Hematopoietic multipotent progenitor cell treated with erythropoietin and hydrocortisone succinate and interleukin-3 and kit ligand, for 15 days (in vitro differentiated cells): ENCODE measurements at places on chromosomes 5 and 9.

GRCh38 chr9:133171161-133171961 lies 7.6 kb upstream of the GBGT1 start:
- no peak for DNase-seq

GRCh38 chr9:131366761-131367401 lies 27.0 kb upstream of the PRRC2B start:
- DNase-seq: no peak

- no peak for DNase-seq
Measured at GRCh38 chr9:126420643-126421564, 94.3 kb downstream of the MVB12B start.

DNA sequence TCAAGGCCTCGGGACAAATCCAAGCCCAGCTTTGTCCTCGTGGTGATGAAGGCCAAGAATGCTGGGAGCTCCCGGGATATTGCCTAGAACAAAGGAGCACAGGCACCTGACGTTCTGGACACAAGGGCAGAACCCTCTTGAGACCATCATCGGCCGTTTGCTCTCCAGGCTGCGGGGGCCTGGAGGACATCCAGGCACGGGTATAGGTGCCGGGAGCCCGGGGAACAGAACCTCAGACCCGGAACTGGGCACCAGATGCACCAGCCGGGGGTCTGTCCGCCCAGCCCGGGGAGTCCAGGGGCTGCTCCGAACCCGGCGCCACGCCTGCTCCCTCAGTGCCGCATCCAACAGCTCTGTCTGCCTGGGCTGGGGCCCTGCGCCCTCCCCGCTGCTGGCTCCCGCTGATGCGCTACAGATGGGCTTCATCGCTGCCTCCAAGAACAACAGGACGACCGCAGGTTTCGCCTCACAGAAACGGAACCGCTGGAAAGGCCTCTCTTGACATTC lies 88.0 kb downstream of the ADAMTS2 start:
- DNase-seq: no peak

GRCh38 chr5:120396186-120396585 lies 67.9 kb upstream of the PRR16 start:
- DNase-seq: no peak

- no peak for DNase-seq
Measured at GRCh38 chr5:160083501-160083900, 35.7 kb downstream of the PWWP2A start.

DNA sequence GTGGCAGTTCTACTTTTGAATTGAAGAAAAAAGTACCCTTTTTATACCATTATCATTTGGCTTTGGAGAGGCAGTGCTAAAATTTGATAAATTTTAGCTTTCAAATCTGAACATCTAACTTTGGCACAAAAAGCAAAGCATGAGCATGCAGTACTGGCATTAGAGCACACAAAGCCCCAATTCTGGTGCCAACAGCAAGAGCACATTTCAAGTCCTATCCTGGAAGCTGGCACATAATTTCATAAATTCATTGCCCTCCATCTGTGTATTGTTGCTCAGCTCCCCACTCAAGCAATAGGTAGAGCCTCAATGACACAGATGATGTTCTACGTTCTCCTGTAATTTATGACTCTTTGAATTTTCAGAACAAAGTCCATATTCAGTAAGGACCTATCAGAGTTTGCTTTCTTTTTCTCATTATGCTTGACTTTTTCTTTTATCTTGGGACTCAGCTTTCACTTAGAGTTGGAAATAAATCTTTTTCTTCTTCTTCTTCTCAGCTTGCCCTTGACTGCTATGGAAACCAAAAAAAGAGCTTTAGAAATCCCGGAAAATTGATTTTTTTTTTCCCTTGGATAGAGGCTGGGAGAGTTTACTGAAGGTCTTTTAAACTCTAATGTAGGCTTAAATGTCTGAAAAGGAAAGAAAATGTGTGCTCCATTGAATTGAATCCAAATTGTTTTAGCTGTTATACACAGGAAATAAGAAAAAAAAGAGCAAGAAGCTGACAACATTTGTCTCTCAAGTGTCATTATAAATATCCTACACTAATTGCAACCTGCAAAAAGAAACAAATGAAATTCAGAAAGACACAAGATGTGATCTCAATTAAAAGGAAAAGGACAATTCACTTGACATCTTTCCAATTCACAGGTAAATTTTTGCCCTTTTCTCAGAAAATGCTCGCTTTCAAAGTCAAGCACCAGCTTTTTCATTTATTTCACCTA lies 380.8 kb upstream of the CDH18 start:
- no peak for DNase-seq

DNA sequence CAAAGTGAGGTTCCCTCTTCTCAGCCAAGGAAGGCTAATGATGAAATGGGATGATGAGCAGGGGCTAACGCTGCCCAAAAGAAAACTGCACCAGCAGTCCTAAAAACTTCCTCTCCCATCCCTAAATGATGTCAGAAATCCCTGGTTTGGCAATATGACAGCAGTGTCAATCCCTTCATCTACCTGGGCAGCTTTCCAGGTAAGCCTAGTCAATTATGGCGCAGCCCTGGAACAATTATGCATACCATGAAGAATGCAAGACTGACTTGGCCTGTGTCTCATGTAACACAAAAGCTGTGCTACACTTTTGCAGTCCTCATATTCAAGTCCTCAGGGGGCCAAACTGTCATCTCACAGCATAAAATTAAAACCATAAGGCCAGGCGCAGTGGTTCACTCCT lies 7.0 kb downstream of the DMGDH start:
- no peak for DNase-seq

- no peak for DNase-seq
Measured at GRCh38 chr9:96420468-96421219, 2.5 kb upstream of the ZNF367 start.

- no peak for DNase-seq
Measured at GRCh38 chr5:84524491-84524890, 139.8 kb upstream of the EDIL3 start.

- DNase-seq: no peak
Measured at GRCh38 chr9:136302527-136302926, 1.4 kb downstream of the CCDC187 start.

GRCh38 chr5:116961021-116961420 lies 386.4 kb upstream of the SEMA6A start:
- no peak for DNase-seq

- DNase-seq: no peak
Measured at GRCh38 chr5:173815571-173815970, 72.6 kb upstream of the CPEB4 start.

GRCh38 chr5:163460562-163461171 lies at the start of gene HMMR:
TSS of gene HMMR (plus strand) at chr5:163460632. CDS start at chr5:163460693, 61 bp downstream.
- DNase-seq: peak; percentile 47

DNA sequence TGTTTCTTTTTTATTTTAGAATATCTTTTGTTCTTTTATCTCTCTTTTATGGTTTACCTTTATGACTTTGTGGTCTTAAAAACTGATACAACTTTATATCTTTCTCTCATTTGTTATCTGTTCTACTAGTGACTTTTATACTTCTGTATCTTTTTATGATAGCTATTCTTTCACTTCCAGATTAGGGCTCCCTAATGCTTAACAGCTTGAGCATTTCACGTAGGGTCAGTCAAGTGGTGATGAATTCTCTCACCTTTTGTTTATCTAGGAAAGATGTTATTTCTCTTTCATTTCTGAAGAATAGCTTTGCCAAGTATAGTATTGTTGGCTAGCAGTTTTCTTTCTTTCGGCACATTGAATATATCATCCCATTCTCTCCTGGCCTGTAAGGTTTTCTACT lies 123.6 kb downstream of the NUDT12 start:
- no peak for DNase-seq

- DNase-seq: no peak
Measured at GRCh38 chr9:71795097-71795813, 26.9 kb upstream of the CEMIP2 start.

GRCh38 chr9:87725356-87725899 lies 491 bp upstream of the CTSL start:
- no peak for DNase-seq

GRCh38 chr5:9170026-9170425 lies 375.8 kb downstream of the SEMA5A start:
- DNase-seq: no peak

DNA sequence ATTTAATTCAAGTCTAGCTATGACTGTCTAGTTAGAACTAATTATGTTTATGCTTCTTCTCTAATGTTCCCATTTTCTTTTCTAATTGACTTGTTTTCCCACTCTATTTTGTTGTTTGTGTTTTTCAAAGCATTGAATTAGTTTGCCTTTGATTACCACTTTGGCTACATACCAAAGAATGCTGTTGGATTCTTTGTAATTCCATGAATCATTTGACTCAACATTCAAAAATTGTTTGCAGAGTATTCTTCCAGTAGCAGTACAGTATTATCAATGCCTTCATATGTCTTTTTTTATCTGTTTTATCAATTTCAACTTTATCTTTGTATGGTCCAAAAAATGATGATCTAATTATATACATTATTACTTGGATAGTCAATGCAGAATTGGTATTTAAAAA lies 288.7 kb downstream of the RFX3 start:
- DNase-seq: no peak

DNA sequence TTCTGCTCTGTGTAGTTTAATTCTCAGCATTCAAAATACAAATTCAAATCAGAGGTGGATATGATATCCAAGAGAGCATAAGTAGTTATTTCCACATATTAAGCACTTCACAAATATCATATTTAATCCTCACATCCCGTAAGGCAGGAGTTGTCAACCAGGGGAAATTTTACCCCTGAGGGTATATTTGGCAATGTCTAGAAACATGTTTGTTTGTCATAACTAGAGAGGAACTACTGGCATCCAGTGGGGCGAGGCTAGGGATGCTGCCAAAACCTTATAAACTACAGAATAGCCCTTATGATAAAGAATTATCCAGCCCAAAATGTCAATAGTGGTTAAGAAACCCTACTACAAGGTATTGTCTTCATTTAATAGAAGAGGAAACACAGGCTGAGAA lies 619.4 kb downstream of the SLCO4C1 start:
- DNase-seq: no peak

DNA sequence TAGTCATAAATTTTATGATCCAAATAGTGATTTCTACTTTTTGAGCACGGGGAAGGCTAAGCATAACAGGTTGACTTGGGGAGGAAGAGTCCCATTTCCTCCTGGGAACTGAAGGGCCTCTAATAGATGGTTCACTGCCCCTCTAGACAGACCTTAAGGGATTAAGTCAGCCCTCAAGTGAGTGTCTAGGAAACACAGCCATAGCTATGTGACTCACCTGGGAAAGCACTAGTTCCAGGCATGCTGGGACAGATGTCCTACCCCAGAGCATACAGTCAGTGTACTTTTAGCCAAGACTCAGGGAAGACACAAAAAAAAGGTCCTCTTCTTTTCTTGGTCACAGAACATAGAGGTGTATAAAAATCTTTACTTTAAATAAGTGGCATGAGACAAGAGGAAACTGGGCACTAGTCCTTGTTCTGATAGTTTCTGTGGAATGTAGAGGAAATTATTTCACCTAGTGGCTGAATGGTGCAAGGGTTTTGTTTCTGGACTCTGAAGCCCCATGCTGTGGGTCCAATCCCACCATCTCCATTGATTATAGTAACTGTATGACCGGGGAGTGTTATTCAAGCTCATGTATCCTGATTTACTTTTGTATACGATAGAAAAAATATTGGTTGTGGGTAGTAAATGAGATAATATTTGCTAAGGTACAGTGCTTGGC lies 86.0 kb downstream of the NREP start:
- DNase-seq: no peak

DNA sequence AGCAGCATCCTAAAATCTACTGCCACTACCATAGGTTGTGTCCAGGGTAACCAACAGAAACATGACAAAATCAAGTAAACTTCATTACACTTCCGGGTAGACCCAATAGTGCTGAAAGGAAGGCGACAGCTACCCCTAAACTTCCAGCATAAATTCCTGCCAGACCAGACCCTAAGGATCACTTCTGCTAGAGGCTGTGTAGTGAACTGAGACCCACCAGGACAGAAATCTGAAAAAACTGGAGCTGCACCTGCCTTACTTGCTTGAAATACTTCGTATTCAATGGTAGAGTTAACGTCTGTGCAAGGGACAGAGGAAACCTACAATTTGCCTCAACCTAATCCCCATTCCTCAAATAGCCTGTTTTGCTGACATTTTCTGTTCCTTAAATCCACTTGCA lies 1.0 kb upstream of the SECISBP2 start:
- DNase-seq: no peak

DNA sequence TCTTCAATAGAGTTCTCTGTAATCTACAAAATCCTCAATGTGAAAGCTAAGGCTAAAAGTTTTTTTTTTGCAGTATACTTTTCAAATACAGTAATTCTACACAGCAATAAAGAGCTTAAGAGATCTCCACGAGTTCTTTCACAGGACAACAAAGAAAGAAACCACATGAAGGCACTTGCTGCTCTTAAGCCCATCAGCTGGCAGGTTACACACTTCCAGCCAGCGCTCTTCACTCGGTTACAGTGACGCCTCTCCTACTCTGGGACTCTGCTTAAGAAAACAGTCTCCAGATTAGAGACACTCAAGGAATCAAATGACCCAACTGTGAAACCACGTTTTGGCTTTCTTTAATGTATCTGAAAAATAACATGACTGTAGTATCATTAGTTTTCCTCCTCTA lies 85.0 kb downstream of the ROR2 start:
- no peak for DNase-seq

DNA sequence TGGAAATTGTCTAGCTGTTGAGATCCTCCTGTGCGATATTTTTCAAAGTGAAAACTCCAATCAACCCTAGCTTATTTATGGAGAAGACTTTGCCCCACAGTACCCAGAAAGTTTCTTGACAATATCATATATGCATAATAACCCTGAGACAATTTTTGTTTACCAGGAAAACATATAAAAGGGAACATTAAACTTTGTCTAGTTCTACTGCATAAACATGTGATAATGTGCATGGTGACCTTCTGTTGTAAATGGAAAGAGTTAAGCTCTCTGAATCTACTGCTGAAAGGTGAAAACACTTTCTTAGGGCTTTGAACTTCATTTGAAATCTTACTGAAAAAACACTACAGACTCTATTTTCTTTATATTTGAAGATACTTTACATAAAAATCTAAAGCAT lies 32.2 kb upstream of the CDKN2B start:
- no peak for DNase-seq

DNA sequence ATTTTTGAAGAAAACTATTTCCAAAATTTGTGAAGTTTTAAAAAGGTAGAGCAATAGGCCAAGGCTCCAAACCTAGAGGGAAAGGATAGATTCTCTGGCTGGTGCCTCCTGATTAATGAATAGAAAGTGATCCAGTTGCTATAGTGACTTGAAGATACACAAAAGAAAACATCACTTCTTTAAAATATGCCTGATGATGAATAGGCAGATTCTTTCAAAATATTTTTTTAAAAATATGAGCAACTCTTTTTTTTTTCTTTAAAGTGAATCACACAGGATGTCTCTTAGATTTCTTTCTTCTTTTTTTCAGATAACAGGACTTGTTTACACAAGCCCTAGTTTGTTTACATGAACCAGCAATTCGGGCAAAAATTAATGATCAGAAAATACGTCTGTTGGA lies 124.4 kb downstream of the RFK start:
- no peak for DNase-seq

- DNase-seq: no peak
Measured at GRCh38 chr5:4065472-4066320, 470.1 kb downstream of the IRX1 start.
